Nucleus accumbens (tissue), 56 donors: ENCODE measurements at places on chromosomes 4 and X.
A peak's percentile ranks its signal among the peaks of the same experiment; 100 is the strongest.

DNA sequence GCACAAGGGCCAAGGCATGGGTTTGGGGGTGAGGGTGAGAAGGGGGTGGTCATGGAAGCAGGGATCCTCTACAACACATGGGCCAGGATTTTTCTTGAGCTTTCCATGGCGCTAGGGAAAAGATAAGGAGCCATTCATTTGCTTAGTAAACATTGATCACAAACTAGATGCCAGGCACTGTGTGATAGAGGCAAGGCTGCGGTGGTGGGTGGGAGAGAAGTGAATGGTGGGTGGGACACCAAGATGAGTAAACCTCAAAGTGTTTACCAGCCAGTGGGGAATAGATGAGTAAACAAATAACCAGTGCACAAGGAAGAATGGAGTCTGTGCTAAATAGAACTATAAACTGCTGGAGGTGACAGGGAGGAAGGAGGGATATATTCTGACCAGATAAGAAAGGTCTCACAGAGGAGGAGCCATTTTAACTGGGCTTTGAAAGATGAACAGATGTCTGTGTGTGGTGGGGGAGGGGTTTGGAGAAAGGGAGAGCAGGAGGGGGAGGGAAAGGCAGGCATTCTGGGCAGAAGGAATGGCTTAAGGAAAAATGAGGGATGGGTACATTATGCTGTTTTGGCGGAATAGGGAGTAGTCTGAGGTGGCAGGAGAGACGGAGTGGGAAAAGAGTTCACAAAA lies 48.0 kb upstream of the LAS1L start:
- no peak for DNase-seq

DNA sequence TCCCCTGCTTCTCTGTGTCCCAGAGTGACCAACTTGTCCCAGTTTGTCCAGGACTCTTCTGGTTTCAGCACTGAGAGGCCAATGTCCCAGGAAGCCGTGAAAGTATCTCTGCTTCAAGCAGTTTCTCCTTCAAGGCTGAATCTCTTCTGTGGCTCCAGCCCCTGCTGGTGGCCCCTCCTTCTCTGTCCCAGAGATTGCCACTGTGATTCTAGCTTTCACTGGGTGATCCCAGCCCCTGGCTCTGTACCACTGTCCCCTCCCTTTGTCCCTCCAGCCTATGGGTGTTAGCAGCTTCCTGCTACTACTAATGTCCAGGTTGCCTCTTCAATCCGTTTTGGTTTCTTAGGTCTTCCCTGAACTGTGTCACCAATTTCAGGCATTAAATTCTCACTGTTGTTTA lies 70.5 kb downstream of the SOX3 start:
- no peak for DNase-seq

- DNase-seq: no peak
Measured at GRCh38 chr4:19583827-19584569, 667.7 kb upstream of the SLIT2 start.

GRCh38 chr4:100286636-100287035 lies 96.4 kb upstream of the DDIT4L start:
- no peak for DNase-seq

DNA sequence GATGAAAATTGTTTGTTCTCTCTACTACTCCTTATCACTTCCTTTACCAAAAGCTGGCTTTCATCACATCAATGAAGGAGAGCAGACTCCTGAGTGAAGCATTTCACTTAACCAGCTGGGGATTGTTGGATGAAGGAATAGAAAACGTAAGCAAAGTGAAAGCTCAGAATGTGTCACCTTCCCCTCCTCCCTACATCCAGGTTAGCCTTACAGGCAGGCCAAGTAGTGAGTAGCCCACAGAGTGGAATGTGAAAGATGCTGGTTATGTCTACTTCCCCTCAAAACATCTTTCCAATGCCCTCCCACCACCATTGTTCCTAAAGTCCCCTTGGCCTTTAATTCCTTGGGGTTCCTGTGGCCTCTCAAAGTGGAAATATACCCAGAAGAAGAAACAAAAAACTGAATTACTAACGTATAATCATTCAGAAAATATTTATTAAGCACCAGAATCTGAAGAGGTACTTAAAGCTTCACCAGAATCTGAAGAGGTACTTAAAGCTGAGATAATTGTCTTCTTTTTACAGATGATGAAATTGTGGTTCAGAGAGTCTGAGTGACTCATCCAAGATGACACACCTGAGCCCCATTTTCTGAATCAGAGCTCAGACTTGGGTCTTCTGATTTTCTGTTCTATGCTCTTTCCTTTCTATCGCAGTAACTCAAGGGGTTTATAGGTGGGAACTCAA lies 6.5 kb downstream of the P2RY4 start:
- no peak for DNase-seq

- no peak for DNase-seq
Measured at GRCh38 chr4:150149381-150149780, 71.1 kb downstream of the DCLK2 start.

- peak; percentile 15 for DNase-seq
Measured at GRCh38 chrX:6226596-6227452, 1.8 kb downstream of the NLGN4X start.

GRCh38 chrX:117038918-117039440 lies 576.2 kb upstream of the CT83 start:
- no peak for DNase-seq

GRCh38 chr4:10161840-10162239 lies 45.2 kb upstream of the WDR1 start:
- DNase-seq: no peak

DNA sequence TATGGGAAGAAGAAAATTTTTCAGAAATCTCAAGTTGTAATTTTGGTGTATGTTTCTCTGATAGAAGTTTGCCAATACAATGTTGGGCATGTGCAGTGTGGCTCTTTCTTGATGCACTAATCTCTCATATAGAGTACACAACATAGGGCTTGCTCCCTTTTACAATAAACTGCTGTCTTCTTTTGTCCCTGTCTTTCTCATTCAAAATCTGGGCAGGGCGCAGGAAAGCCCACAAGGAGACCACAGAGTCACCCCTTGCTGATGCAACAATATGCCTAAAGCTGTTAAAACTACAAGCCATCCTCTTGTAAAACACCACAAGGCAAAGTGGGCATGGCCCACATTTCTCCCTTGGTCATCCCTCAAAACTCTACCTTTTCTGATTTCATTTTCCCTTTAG lies 63.4 kb upstream of the TBC1D9 start:
- DNase-seq: no peak
